Natural killer cell treated with Interleukin-12 subunit alpha and Interleukin-12 subunit beta and Interleukin-15 and Interleukin-18, amount 100 ng/mL, for 72 hours (primary cell): ENCODE measurements at places on chromosomes 2 and 18.

DNA sequence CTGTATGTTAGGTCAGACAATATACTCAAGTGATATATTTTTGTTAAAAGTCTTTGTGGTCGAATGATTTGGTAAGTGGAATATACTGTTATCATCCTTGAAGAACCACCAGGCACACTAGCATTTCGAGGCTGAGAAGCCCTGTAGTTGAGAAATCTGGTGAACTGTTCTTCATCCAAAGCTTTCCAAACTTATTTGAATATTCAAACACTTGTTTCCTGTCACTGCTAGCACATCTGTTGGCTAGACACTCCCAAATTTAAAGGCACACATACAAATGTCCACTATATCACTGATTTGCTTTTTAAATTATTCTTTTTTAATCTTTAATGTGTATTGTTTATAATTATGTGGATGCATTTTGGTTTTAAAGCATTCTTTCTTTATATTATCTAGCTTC, 241.9 kb upstream of the CNTNAP5 start:
- no peak for DNase-seq

DNA sequence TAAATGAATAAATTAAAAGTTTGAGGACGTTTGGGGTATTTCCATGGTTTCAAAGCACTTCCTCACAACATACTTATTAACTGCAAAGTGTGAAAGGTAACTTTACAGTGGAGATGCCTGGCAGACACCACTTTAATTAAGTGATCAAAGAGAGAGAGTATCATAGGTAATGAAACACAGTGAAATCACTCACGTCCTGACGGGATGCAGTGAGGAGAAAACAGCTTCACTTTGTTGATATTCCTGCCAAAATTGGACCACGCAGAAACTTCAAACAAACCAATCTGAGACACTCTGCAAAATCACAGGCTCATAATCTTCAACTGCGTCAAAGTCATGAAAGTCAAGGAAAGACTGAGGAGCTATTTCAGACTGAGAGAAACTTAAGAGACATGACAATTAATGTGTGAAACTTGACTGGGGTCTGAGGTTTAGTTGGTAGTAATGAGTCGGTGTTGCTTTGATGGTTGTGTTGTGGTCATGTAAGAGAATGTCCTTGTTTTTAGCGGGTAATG, 66.0 kb upstream of the ITGB6 start:
- no peak for DNase-seq

DNA sequence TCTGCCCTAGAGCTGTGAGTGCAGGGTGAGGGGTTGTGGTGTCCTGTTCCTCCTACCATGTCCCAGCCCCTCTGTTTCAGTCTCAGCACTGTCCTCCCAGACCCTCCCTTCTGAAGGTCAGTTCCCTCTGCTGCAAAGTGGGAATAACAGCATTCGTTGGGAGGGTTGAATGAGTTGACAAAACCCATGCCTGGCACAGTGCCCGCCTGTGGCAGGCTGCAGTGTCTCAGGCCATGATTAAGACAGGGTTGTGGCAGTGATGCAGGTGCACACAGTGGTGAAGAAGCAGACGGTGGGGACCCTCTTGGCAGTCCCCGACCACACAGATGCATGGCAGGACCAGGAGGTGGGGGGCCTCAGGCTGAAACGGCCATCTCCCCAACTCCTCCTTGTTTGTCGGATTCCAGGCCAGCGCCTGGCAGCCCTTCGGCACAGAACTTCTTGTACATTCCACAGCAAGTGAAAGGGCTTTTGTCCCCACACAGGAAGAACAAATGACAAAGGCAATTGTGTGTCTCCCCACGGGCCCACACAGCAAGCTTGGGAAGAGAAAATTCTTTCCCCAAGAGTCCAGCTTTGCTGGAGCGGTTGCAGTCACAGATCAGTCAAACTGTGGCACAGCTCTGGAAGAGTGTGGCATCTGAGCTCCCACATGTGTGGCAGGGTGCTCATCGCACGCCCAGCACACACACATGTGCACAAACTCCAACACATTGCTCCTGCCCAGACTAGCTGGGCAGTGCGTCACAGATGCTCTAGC, 92.0 kb upstream of the MSH2 start:
- DNase-seq: no peak

- no peak for DNase-seq
Measured at GRCh38 chr18:12005538-12006487, 24.5 kb downstream of the IMPA2 start.

DNA sequence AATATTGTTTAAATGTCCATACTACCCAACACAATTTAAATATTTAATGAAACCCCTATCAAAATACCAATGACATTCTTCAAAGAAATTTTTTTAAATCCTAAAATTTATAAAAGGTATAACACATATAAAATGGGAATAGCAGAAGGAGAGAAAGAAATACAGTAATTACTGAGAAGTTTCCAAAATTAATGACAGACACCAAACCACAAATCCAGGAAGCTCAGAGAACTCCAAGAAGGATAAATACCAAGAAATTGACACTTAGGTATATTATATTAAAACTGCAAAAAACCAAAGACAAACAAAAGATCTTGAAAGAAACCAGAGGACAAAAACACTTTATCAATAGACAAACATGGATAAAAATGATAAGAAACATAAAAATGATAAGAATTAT, 101.1 kb downstream of the MEMO1 start:
- DNase-seq: no peak
